ENCODE measurements at places on chromosomes 5 and 9.

DNA sequence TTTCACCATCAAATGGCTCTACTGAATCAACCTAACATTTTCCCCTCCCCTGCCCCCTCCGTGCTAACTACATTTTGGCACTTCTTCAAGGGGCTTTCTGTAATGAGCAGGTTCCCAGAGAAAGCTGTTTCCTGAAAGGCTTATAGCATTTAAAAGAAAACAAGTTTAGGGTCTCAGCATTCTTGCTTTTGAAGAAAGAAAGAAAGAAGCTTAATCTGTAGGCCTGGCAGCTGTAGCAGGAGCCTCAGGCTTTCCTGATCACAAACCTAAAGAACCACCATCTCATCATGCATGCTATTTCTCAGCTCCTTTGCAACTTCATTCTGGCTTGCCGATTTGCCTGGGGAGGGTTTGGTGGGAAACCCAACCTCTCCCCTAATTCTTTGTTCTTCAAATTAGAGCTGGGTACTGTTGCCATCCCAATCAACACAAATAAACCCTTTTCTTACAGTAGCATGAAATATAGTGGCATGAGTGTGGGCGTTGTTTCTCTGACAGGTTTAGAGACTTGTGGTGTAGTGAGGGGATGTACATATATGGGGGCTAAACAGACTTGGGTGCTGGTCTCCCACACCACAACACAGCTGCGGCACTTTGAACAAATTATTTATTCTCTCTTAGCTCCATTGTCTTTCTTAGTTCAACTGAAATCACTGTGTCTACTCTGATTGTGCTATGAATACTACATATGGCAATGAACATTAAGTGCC is 160.5 kb upstream of the TNC start:
- H3K4me1 ChIP-seq: no peaks in the 10 kb centered on the region
- no peak overlapping the region for H3K27ac ChIP-seq
- no peak overlapping the region for H3K4me3 ChIP-seq
- no peak for DNase-seq
- H3K36me3 ChIP-seq: no peaks in the 10 kb centered on the region
- no peaks in the 10 kb centered on the region for H3K27me3 ChIP-seq

GRCh38 chr9:114488398-114489129 is 16.7 kb downstream of the WHRN start:
- H3K27ac ChIP-seq: no peak overlapping the region
- DNase-seq: no peak
- no peaks in the 10 kb centered on the region for H3K27me3 ChIP-seq
- peaks cover 11% of the 10 kb centered on the region for H3K4me1 ChIP-seq
- no peaks in the 10 kb centered on the region for H3K36me3 ChIP-seq
- H3K4me3 ChIP-seq: no peak overlapping the region

- H3K4me3 ChIP-seq: no peak overlapping the region
- no peaks in the 10 kb centered on the region for H3K36me3 ChIP-seq
- DNase-seq: no peak
- no peaks in the 10 kb centered on the region for H3K4me1 ChIP-seq
Measured at GRCh38 chr5:105428451-105429380, 1866.1 kb upstream of the NUDT12 start.

DNA sequence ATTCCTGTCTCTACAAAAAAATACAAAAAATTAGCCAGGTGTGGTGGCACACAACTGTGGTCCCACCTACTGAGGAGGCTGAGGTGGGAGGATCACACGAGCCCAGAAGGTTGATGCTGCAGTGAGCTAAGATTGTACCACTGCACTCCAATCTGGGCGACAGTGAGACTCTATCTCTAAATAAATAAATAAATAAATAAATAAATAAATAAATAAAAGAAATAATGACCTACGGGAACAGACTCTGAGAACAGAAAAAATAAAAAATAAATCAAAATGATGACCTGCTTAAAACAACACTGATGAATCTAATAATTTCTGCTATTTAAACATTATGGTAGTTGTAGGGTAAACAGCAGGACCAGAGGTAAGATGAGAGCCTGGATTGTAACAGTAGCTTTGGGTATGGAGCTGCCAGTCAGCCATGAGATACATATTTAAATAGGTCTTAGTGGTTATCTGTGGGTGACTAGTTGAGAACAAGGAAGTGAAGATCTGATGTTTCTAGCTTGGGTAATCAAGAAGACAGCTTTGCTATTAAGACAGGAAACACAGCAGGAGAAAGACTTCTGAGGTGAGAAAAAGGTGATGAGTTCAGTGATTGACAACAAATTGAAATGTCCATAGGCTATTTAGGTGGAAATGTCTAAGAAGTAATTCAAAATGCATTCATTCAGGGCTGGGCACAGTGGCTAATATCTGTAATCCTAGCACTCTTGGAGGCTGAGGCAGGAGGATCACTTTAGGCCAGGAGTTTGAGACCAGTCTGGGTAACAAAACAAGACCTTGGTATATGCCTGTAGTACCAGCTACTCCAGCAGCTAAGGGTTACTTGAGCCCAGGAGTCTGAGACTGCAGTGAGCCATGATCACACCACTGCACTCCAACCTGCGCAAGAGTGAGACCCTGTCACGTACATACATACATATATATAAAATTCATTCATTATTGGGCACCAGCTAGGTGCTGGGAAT is 11.0 kb downstream of the RNF145 start:
- no peak overlapping the region for H3K27ac ChIP-seq
- H3K4me1 ChIP-seq: peaks cover 54% of the 10 kb centered on the region
- no peak for DNase-seq
- H3K36me3 ChIP-seq: peaks cover 9% of the 10 kb centered on the region
- H3K27me3 ChIP-seq: no peaks in the 10 kb centered on the region

GRCh38 chr9:105259731-105260612 is 15.5 kb downstream of the SLC44A1 start:
- H3K27me3 ChIP-seq: no peaks in the 10 kb centered on the region
- no peaks in the 10 kb centered on the region for H3K4me1 ChIP-seq
- no peak overlapping the region for H3K27ac ChIP-seq
- no peaks in the 10 kb centered on the region for H3K36me3 ChIP-seq
- H3K4me3 ChIP-seq: no peak overlapping the region

GRCh38 chr5:111774525-111774924 is 17.5 kb upstream of the NREP start:
- H3K4me3 ChIP-seq: no peak overlapping the region
- H3K4me1 ChIP-seq: no peaks in the 10 kb centered on the region
- H3K27me3 ChIP-seq: no peaks in the 10 kb centered on the region
- DNase-seq: no peak
- no peaks in the 10 kb centered on the region for H3K36me3 ChIP-seq

DNA sequence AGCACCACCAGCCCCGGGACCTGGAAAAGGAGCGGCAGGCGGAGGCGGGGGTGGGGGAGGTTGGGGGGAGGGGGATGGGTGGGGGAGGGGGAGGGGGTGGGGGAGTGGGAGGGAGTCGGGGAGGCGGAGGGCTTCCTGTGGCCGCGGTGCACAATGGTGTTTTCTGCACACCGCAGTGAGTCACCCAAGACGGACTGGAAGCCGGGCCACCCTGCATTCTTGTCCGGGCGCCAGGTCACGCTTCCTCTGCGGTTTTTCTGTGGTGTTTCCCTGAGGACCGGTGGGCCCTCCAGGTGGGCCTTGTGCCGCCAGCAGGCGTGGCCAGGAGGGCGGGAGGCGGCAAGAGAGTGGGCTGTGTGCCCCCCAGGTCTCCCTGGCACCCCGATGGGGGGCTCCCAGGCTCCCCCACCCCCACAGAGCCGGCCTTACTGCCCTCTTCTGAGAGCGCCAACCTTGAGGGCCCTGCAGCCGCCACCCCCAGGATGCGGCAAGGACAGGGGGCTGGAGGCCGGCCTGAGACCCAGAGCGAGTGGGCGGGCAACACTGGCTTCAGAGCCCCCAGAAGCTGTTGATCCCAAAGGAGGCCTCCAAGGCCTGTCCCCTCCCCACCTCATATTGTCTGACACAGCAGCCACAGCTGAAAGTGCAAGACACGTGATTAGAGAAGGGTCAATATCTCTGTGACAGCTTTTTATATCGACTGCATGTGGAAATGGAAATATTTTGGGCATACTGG is 11.1 kb downstream of the EXD3 start:
- H3K27me3 ChIP-seq: no peaks in the 10 kb centered on the region
- DNase-seq: no peak
- H3K36me3 ChIP-seq: no peaks in the 10 kb centered on the region
- H3K27ac ChIP-seq: no peak overlapping the region
- H3K4me3 ChIP-seq: no peak overlapping the region

DNA sequence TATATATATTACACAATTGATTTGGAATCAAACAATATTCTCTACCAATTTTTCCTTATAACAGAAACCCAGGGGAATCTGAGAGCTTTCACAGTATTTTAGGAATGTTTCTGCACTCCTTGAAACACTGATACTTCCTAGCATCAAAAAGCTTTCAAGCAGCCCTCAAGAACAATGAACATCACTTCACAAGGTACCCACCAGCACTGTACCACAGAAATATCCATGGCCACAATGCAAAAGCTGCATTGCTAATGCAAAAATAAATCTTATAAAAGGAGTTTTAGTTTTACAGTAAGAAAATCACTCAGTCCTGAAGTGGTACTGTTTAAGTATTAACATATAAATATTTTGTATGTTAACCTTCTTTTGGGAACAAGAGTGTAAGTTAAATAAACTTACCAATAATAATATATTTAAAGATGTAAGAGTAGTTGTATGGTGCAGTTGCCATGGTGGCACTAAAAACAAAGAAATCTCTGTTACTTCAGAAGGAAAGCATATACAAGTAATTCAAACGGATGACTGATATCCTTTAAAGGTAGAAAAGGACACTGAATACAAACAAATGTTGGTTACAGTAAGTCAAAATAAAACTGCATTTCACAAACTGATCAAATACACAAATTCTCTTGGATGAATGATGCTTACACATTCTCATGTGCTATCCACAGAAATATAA is 8.6 kb downstream of the RAB14 start:
- H3K27me3 ChIP-seq: no peaks in the 10 kb centered on the region
- H3K36me3 ChIP-seq: no peaks in the 10 kb centered on the region
- no peak for DNase-seq
- no peak overlapping the region for H3K27ac ChIP-seq
- peaks cover 78% of the 10 kb centered on the region for H3K4me1 ChIP-seq
- no peak overlapping the region for H3K4me3 ChIP-seq

DNA sequence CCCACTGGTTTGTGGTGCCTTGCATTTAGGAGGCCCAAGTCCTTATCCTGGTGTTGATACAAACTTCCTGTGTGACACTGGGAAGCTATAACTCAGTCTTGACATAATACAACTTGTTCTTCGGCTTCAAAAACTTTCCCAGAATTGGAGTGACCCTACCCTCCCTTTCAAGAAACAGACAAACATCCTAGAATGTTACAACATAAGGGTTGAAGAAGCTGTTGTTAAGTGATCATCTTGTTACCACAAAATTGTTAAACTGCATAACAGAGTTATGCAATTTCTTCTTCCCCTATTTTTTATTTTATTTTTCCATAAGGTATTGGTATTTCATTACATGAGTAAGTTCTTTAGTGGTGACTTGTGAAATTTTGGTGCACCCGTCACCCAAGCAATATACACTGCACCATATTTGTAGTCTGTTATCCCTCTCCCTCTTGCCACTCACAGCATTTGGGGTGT is 21.3 kb downstream of the TLR4 start:
- no peak overlapping the region for H3K4me3 ChIP-seq
- no peak overlapping the region for H3K27ac ChIP-seq
- H3K36me3 ChIP-seq: no peaks in the 10 kb centered on the region
- no peak for DNase-seq
- no peaks in the 10 kb centered on the region for H3K4me1 ChIP-seq

DNA sequence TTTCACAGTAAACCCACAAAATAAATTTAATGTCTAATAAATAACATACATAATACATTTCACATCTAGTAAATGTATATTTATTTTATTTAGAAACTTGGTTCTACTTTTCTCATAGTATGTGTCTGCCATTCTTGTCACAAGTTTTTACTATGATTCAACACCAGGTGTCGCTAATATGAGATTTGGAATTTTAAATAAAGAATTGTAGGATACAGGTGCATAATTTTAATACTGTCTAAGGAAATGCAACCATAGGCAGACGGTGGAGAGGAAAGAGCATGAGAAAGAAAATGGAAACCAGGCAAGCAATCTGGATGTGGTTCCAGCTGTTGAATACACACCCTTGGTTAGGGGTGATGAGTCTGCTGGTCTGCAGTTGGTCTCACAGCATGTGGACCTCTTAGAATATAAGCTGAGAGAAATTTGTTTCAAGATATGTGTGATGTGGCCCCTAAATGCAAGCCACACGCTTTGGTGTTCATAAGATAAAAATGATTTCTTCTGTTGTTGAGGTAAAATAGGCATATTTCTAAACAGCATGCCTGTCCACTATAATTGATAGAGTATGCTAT is 114.7 kb upstream of the TXNDC8 start:
- DNase-seq: no peak
- H3K27ac ChIP-seq: no peak overlapping the region
- no peaks in the 10 kb centered on the region for H3K4me1 ChIP-seq
- no peaks in the 10 kb centered on the region for H3K36me3 ChIP-seq

DNA sequence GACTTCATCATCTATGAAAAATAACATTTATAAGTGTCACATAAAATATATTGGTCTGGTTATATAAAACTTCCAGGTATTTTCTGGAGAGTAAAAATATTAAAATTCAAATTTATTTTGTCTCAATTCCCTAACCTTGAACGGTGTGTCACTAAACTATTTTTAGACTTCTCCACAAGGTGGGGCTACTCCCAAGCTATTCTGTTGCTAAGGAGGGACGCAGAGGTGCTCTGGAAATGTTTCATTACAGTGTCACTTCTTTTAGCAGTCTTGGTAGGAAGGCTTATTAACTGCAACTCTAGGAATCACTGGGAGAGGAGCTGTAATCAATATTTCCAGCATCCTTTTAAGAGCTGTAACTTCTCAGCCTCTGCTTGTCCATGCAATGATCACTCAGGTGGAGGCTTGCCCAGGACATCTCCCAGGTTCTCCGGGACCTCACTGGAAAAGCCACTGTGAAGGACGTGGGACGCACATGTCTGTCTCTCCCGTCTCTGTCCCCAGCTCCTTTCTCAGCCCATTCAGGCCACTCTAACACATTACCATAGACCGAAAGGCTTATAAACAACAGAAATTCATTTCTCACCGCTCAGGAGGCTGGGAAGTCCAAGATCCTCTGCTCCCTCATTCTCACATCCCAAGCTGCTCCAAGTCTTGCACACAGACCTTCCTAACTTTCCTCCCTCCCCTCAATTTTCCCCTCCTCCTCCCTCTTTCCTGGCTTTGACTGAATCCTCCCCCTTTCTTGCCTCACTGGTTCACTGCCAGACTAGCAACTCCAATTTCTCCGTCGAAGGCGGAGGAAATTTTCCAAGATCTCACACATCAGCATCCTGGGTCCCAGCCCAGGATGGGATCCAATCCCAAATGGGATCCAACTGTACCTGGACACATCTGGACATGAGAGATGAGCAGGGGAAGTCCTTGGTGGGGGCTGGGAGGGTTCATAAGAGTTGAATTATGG is 32.7 kb upstream of the DNAH5 start:
- H3K4me1 ChIP-seq: no peaks in the 10 kb centered on the region
- DNase-seq: no peak
- no peak overlapping the region for H3K27ac ChIP-seq
- no peaks in the 10 kb centered on the region for H3K36me3 ChIP-seq
- H3K4me3 ChIP-seq: no peak overlapping the region

- no peak overlapping the region for H3K27ac ChIP-seq
- no peaks in the 10 kb centered on the region for H3K4me1 ChIP-seq
- DNase-seq: no peak
- no peak overlapping the region for H3K4me3 ChIP-seq
- H3K36me3 ChIP-seq: peaks cover 6% of the 10 kb centered on the region
Measured at GRCh38 chr5:72273547-72273946, 46.5 kb downstream of the MRPS27 start.

- no peak overlapping the region for H3K27ac ChIP-seq
- H3K36me3 ChIP-seq: no peaks in the 10 kb centered on the region
- H3K4me1 ChIP-seq: no peaks in the 10 kb centered on the region
Measured at GRCh38 chr5:87054821-87055220, 212.9 kb upstream of the RASA1 start.

Measured in CD8-positive, alpha-beta memory T cell (primary cell).